ENCODE measurements at places on chromosomes 1 and 21. TPM values are rescaled to one million over a fixed set of nuclear protein-coding genes. Genes with fewer than 3 reads are reported as not detected.

DNA sequence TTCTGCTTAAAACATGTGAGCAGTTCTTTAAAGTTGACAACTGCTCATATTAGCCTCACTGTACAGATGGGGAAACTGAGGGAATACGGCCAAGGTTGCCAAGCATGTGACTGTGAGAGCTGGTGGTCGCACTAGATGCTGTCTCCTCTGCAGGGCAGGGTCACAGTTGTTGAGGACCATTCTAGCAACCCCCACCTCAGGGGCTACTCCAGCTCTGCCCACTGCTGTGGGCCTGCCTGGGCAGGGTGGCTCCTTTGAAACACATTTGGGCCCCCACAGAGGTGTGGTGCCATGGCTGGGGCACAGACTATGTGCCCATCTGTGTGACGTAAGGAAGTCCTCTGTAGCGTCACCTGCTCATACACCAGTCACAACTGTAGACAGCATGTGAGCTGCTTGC lies 779 bp downstream of the THEM5 start:
- DNase-seq, result peak; percentile 16

DNA sequence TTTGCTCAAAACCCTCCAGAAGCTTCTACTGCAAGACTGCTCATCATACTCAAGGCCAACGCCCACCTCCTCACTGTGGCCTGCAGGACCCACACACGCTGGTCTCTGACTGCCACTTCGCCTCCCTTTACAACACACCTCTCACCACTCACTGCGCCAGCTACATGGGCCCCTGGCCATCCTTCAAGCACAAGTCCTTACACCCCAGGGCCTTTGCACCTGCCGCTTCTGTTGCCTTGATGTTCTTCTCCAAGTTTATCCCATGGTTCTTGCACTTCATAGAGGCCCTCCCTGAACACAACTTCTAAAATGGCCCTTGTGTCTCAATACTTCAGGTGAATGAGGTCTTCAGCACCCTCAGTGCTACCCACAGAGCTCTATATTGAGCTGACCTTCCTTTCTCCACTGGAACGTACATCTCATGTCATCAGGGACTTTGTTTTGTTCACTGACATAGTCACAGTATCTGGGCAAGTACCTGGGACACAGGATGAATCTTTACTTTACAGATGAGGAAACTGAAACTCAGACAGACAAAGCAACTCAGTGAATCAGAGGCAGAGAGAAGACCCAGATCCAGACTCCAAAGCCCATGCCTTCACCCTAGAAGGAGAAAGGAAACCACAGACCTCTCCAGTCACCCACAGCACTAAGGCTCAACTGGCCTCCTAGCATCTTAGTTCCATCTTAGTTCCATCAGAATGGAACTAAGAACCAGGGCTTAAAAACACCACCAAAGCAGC lies 34.7 kb upstream of the CLSTN1 start:
- DNase-seq, result no peak

Gene C8B
- not detected for total RNA-seq

- DNase-seq, result no peak
Measured at GRCh38 chr1:48864913-48865312, 88.2 kb upstream of the BEND5 start.

Gene LENEP
- total RNA-seq, result not detected

DNA sequence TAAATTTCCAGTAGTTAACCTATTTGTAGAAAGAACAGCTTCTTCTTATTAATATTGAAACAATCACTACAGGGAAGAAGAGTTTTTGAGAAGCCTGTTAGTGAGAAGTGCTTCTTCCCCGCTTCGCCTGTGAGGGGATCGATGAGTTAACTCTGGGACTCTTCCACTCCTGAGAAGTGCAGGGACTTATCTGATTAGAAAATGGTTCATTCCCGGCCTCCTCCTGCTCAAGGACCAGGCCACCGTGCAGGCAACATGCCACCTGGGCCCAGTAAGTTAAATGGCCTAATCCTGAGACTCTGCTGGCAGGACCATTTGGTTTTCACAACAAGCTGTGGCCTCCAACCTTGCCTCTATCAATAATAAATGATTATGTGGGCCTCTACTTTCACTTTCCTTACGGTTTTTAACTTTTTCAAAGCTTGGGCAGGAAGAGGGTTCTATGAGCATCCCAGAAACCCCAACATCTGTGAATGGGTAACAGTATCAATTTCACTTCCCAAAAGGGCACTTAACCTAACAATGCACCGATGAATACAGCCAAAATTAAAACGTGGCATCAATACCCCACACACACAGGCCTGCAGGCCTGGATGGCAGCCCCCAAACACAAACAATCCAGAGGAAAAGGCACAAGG lies 33.1 kb downstream of the SIPA1L2 start:
- no peak for DNase-seq

GRCh38 chr1:18764362-18764761 lies 95.1 kb downstream of the TAS1R2 start:
- DNase-seq, result no peak

GRCh38 chr1:39380036-39380435 lies 111.4 kb upstream of the BMP8A start:
- DNase-seq, result no peak

GRCh38 chr1:230759369-230760065 lies 12.3 kb downstream of the CAPN9 start:
- DNase-seq, result no peak

Gene C1orf50
- 7.5 TPM for total RNA-seq

Gene AGMAT
- total RNA-seq, result 6.2 TPM

GRCh38 chr1:151476083-151476482 lies 16.8 kb upstream of the POGZ start:
- DNase-seq, result no peak

GRCh38 chr1:90919190-90919719 lies 102.6 kb downstream of the ZNF644 start:
- DNase-seq, result no peak

Gene TTLL10
- total RNA-seq, result 1.5 TPM

Gene CD2
- total RNA-seq, result 12.1 TPM

Gene BCAR3
- 25.4 TPM for total RNA-seq

- DNase-seq, result peak; percentile 29
Measured at GRCh38 chr1:147223740-147224615, 1.2 kb downstream of the FMO5 start.

DNA sequence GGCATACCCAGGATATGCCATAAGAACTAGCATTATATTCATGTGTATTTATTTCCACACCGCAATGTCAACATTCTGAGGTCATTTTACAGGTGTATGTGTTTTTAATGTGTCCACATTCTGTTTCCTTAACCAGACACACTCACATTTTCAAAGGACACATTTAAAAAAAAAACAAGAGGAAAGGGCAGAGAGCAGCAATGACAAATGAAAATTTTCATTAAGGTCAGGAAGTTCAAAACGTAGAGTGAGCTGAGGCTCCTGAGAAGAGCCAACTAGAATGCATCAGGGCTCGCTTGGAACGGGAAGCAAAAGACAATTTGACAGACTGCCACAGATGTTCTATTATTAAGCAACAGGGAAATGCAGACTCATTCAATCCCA lies 4.8 kb upstream of the GNPAT start:
- no peak for DNase-seq

DNA sequence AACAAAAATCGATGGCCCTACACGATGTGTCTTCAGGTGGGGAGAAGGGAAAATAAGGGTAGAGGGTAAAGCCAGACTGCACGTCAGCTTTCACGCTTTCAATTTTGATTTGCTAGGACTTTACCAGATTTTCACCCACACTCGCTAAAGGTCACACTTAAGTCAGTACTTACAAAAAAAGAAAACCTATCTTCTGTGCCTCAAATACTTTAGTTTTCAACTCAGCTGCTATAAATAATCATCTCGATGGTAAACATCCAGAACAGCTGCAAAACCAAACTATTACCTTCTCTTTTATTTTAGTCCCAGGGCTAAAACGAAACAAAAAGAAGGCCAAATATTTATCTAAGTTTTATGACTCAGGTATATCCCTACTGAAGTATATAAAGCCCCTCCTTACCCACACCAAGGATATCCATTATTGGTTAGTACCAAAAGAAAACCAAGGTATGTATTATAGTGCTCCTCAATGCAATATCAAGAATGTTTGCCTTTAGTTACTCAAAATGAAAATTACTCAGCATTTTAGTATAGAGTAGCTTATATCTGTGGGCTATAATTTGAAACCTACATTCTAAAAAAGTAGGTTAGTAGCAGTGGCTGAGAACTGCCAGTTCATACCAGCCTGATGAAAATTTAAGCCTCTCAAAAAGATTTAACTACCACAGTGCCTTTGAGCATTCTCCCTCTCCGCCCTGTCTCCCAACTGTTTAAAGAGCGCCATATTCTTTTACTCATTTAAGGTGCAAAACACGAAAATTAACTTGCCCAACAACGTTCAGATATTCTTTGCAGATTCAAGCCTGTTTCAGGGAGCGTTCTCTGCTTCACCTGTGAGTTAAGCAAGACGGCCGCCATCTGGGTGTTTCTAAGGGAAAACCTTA lies 1.5 kb downstream of the CSDE1 start:
- DNase-seq, result no peak

- DNase-seq, result no peak
Measured at GRCh38 chr1:158644449-158644848, 39.4 kb downstream of the OR10Z1 start.

- no peak for DNase-seq
Measured at GRCh38 chr1:235989105-235989504, 75.8 kb downstream of the NID1 start.

- no peak for DNase-seq
Measured at GRCh38 chr21:16597753-16598152, 868.0 kb downstream of the USP25 start.

GRCh38 chr1:165974598-165975131 lies 147.3 kb downstream of the UCK2 start:
- DNase-seq, result no peak

DNA sequence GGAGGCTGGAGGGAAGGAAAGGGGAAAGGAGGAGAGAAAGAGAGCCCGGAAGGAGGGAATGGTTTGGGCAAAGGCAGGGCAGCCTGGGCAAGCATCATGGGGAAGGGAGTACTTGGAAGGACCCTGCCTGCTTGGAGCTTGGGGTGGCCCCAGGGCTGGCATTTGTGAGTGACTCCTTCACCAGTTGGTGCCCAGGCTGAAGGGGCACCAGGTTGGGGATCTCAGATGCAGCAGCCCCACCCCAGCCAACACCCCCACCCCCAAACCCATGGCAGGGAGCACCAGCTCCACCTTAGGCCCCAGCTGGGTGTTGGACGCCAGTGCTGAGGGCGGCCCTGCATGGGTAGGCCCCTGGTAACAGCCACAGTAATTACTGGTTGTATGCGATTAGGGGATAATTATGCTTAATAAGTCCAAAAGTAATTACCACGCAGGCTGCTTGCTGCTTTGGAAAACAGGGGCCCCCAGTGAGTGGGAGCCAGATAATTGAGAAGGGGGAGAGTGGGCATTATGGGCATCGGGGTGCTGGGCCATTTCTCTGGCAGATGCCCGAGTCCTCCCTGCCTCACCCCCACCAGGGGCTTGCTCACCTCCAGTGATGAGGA lies 78.3 kb downstream of the VWA5B1 start:
- DNase-seq, result no peak

Gene SHISAL2A
- total RNA-seq, result 2.5 TPM

All from kidney (tissue), 22 donors.